ENCODE measurements at places on chromosomes 2 and 18.

DNA sequence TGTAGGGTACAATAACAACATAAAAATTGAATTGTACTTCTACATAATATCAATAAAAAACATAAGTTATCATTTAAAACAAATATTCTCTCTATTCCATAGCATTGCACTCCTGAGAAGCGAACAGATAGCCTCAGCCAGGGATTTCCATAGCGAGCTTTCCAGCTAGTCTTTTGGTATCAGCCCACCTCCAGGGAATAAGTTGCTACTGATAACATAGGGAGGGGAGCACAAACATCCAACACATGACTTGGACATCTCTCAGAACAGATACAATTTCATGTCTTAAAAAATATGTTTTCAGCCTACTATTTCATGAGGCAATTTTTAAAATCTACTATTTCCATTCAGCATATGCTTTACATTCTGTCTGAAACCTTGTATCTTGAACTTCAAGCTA, 804.4 kb upstream of the RAB6C start:
- no peak for DNase-seq

DNA sequence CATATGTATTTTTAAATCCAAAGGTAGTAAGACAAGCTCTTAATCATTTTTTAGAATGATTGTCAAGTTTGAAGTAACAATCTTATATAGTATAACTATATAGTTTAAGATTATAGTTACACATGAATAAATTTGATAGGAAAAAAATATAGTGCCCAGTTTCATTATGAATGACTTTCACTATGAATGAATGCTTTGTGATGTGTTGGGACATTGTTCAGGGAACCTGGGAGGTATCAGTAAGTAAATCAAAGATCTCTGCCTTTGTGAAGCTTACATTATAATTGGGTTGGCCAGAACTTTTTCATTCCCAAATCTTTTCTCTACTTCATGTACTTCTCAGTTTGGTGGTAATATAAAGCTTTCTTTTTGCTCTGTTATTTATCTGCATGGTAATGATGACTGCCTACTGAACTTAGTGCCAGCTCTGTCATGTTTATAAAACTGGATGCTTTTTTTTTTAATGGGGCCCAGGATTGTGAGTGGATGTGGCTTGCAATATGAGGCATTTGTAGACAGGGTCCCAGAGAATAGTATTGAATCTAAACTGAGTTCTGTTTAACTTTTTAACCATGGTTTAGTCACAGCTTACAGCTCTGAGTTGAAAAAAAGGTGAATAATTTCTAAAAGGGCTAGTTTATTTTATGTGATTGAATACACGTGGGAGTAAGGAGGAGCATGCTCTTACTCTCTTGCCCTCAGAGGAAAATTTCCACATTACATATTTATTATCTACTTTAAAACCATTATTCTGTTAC, 23.3 kb downstream of the GLS start:
- no peak for DNase-seq

- DNase-seq, result no peak
These were observed 105.4 kb downstream of the ETAA1 start for GRCh38 chr2:67502346-67503065.

GRCh38 chr2:45889620-45890370, 238.3 kb downstream of the PRKCE start:
- DNase-seq, result no peak

- no peak for DNase-seq
These were observed 24.8 kb downstream of the GIGYF2 start for GRCh38 chr2:232721882-232722281.

GRCh38 chr2:83565181-83565580, 893.9 kb downstream of the SUCLG1 start:
- DNase-seq, result no peak

- DNase-seq, result no peak
These were observed 23.6 kb downstream of the SLC66A2 start for GRCh38 chr18:79927607-79928562.
